ENCODE measurements at places on chromosomes 11 and 22.

DNA sequence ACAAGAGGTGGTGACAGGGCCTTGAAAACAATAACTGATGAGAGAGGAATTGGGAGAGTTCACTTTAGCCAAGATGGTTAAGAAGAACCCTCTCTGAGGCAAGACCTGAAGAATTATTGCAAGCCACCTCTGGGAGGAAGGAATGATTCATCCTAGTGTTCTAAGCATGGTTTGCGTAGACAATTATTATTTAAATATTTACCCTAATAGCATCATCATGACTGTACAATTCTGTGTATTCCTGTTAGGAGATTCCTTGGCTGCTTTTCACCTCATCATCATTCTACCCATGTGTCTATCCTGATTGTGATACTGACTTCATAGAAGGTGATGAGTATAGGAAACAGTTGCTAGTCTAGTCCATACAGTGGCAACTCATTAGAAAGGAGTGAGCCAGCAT is 264.4 kb downstream of the DDX10 start:
- no peak for DNase-seq

GRCh38 chr11:71385091-71385490 is 63.1 kb downstream of the DHCR7 start:
- DNase-seq = no peak

- no peak for DNase-seq
Observed at GRCh38 chr22:24578355-24579257, 14.3 kb downstream of the LRRC75B start.

GRCh38 chr11:33645686-33646085 is 54.9 kb downstream of the C11orf91 start:
- no peak for DNase-seq

DNA sequence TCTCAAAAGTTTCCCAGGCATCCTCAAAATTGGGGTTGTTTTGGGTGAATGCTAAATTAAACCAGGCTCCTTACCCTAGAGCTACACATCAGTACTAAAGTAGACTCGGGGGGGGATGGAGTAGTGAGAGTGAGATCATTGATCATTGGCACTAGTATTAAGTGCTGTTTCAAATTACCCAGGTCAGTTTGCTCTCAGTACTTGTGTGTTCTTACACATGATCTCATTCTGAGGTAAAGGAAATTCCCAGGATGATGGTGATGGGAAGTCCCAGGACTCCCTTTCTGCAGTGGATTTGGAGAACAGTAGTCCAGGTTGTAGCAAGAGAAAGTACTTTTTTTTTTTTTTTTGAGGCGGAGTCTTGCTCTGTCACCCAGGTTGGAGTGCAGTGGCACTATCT is 12.5 kb downstream of the RBM4 start:
- no peak for DNase-seq

All from CD4-positive, alpha-beta T cell treated with Interleukin-6 at 100 ng/mL for 8 hours (primary cell).